ENCODE measurements at places on chromosomes 12 and 14.

- DNase-seq = no peak
Measured at GRCh38 chr14:102348376-102348775, 14.3 kb downstream of the CINP start.

GRCh38 chr14:74358176-74358829, 10.0 kb downstream of the VRTN start:
- no peak for DNase-seq

DNA sequence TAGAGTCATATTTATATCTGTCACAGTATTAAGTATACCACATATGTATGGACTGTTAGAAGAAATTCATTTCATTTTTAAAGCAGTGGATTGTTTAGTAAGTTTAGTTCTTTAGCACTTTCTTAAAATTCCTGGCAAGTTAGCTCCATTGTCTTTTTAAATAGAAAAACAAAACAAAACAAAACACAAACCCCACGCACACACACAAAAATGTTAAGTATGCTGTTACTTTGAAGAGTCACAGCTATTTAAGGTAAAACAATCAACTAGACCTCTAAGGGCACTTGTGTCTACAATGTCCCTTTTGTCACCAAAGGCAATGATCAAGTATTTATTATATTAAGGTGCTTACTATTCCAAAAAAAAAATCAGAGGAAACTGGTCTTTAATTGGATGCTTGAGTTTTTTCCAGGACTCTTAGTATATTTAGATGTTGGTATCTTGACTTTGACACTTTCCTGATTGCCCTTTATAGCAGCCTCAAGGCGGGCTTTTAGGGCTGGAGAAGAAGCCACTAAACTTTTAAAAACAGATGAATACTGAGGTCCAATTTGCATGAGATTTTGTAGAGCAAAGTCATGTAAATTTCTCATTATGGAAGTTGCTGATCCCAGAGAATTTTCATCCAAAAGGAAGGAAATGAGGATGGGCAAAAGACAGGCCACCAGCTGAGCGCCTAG, 85.5 kb upstream of the HECTD1 start:
- DNase-seq = no peak

DNA sequence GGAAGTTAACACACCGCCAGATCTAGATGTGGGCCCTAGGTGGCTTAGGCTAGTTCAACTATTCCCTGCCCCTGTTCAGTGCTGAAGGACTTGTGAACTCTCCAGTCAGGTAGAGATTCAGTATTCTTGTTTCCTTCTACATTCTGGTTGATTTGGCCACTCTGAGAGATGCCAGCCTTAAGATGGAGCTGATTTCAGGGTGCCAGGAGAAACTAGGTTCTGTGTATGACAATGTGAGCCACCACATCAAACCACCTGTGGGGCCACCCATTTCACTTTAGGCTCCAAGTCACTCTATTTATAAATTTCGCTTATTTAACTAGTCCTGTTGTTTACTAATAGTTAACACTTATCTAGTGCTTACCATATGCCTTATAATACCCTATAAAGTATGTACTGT, 26.0 kb downstream of the FRMD6 start:
- DNase-seq = no peak

GRCh38 chr12:108495054-108495453, 20.0 kb upstream of the FICD start:
- DNase-seq = peak; percentile 55

GRCh38 chr12:106031761-106032622, 106.8 kb downstream of the NUAK1 start:
- no peak for DNase-seq

DNA sequence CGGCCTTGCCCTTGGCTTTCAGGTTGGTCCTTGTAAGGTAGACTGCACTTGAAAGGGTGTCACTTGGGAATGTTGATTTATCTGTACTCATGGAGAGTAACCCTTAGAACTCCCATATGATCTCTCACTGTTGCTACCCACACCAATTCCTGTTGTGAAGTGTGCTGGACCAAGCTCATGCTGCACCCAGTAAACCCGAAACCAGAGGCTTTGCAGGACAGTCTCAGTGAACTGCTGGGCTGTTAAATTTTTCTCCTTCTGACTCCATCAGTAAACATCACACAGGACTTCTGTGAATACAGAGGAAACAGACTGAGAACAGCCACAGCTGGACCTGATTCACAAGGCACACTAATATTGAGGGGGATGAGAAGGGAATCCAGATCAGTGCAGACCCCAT, 783.0 kb downstream of the TMEM121 start:
- DNase-seq = no peak

- DNase-seq = no peak
Measured at GRCh38 chr12:68261896-68262295, 8.5 kb upstream of the IL22 start.

GRCh38 chr12:128543971-128544370, 277.0 kb downstream of the TMEM132C start:
- no peak for DNase-seq

GRCh38 chr14:50954811-50955372, 10.6 kb upstream of the PYGL start:
- peak; percentile 61 for DNase-seq

DNA sequence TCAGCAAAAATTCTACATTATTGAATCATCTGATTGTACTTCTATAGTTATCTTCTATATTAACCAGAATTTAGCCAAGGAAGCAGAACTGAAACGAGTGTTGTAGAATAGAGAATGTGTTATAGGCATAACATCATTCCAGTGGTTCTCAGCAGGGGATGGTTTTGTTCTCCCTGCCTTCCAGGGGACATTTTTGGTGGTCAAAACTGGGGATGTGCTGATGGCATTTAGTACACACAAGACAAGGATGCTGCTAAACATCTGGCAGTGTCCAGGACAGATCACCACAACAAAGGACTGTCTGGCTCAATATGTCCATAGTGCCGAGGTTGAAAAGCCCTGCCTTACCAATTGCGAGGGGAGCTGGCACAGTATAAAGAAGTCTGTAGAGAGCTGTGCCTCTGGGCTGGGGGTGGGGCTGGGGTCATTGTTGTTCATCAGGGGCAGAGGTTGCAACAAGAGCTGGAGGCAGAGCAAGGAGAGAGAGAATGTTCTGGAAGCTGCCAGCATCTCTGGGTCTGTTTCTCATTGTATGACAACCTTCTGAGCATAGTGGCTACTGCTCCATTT, 1472.8 kb downstream of the AACS start:
- DNase-seq = no peak

DNA sequence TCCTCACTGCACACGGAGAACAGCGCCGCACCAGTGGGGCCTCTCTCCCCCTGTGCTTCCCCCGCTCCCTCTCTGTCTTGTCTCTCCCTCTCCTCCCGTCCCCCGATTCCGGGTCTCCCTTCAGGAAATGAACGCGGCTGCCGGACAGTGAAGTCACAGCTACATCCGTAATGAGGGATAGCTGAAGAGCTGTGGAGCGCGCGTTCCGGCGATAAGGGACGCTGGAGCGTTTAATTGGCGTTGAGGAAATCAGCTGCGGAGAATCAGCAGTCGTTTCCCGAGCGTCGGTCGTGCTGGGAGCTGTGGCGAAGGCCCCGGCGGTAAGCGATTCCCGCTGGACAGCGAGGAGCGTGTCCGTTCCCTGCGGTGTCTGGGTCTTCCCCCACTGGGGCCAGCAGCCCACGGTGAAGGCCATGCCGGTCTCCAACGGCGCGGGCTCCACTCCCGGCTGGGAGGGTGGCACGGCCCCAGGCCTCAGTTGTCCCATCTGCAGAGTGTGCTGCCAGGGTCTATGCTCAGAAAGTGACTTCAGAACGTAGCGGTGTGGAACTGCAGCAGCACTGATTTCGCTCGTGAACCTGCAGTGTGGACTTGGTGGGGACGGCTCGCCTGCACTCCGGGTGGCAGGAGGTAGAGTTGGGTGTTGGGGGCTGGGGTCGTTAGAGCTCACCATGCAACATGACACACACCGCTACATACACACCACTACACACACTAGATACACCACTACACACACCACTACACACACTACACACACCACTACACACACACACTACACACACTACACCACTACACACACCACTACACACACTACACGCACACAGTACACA, 10.9 kb downstream of the NOC4L start:
- DNase-seq = no peak

DNA sequence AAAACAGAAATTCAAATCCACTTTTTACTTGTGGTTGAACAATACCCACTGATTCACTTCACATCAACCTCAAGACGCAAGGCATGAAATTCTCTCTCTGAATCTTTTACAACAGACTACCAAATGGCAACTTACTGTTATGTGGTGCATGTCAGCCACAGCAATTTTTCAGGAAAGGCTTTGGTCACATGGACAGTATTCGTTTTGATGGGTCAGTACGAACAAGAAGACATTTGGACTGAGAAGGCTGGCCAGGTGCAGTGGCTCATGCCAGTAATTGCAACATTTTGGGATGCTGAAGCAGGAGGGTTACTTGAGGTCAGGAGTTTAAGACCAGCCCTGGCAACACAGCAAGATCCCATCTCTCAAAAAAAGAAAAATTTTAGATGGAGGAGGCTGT, 144.0 kb downstream of the SEC23A start:
- DNase-seq = no peak

DNA sequence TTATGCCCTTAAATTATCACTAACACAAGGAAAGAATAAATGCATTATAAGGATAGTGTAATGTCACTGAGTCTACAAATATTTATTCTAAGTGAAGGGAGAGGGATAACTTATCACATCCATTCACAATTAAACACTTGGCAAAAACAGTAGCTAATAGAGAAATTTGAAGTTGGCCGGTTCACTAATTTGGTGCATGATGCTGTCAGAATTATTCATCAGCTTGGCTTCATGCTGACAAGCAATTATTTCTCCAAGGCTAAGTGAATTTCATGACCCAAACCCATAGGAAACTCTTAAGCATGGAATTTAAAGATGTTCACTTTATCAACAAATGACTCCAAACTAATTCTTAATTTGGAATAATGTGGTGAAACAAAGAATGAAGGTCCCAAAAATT, 25.0 kb upstream of the NR1H4 start:
- no peak for DNase-seq

GRCh38 chr12:1324910-1325309, 269.5 kb downstream of the FBXL14 start:
- DNase-seq = no peak

GRCh38 chr14:54606631-54607133, 39.8 kb downstream of the SAMD4A start:
- no peak for DNase-seq

DNA sequence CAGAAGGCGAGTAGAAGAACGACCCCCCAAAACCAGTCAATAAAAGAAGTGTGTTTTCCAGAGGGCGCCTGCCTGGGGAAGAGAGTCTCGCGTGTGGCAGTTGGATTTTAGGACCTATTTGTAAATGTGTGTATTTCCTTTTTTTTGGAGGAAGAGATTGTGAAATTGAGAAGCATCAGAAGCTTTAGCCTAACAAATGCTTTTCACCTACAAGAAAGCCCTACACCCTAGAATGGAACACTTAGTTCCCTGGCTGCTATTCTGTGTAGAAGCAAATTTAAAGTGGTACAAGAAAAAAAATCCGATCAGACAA, 1.3 kb downstream of the RCOR1 start:
- DNase-seq = no peak

DNA sequence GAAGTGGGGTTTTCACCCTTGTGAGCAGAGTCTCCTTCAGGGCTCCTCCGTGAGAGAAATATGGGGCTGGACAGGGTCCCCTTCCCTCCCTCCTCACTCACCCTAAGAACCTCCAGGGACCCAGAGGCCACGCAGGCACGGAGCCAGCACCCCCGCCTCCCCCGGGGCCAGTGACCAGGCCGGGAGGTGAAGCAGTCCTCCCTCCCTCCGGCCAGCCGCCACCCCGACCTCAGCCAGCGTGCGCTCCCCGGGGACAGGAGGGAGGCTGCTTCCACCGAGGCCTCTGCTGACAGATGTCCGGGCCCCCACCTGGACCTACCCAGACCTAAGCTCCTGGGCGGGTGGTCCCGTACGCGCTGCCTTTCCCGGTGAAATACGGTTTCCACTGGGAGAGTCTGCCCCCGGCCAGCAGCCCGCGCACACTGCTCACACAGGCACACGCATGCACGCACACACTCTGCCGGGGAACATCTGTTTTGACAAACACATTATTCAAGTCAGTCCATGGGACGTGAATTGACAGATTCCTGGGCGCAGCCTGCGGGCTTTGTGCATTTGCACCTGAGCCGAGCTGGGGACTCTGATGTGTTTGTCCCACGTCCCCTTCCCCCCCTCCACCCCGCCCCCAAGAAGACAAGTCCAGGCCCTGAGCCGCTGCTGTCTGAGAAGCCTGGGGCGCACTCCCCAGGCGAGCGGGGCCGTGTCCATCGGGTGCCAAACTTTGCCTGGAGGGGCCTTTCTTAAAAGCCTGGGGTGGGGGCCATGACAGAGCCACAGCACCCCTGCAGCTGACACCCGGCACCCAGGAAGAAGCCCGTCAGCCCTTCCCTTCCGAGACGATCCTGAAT, 725 bp downstream of the RIMBP2 start:
- no peak for DNase-seq

- no peak for DNase-seq
Measured at GRCh38 chr12:78331181-78331580, 500.5 kb downstream of the NAV3 start.

- DNase-seq = no peak
Measured at GRCh38 chr12:97941686-97942354, 479.2 kb downstream of the RMST start.

DNA sequence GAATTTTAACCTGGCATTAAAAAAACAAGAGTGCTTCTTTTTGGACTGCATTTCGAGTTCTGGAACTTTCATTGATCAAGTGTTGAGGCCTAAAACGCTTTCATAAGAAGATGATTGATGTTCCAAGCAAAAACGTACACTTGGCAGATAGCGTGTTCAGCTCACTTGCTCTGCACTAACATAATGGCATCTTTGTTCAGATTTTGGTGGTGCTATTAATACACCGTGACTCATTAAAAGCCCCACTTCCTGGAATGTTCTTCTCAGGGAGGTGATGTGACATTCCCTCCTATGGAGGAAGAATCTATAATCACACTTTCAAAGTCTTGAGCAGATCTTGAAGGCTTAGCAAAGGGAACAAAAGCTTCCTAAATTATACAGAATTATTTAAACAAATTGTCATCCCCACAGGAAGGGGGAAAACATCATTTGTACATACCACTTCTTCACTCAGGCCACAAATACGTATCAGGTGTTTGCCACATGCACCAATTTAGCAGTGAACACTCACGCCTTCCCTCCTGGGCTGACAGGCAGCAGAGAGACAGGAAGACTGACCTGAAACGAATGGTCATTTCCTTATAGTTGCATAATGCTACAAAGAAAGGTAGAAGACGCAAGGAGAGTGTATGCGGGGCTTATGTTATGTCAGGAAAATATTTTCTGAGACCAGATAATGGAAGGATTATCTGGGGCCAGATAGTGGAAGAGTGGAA, 15.4 kb downstream of the HSP90AA1 start:
- no peak for DNase-seq

GRCh38 chr14:53147208-53147607, 5.9 kb downstream of the DDHD1 start:
- DNase-seq = no peak

DNA sequence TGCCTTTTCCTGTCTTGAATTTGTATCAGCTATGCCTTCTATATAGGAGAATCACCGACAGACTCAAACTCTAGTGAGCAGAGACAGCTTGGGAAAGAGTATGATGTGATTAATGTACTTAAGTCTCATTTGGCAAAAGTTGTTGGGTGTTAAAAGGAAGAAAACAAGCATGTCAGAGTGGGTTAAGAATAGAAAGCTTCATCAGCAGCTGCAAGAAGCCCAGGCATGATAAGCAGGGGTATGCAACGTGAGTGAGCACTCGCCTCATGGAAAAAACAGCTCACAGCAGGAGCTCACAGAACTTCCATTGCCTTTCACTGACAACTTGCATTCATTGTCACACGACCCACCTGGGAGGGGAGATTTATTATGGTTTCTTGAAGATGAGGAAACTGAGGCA, 35.9 kb upstream of the WNK1 start:
- DNase-seq = no peak

- DNase-seq = no peak
Measured at GRCh38 chr12:13454991-13455777, 258.7 kb downstream of the EMP1 start.

All from A549 (cell line).